WTC11 (cell line): ENCODE measurements at places on chromosomes 5 and 9.

GRCh38 chr5:32686799-32687498 lies 24.2 kb upstream of the NPR3 start:
- no peaks in the 10 kb centered on the region for H3K4me1 ChIP-seq
- H3K27me3 ChIP-seq: peaks cover 12% of the 10 kb centered on the region; the same call in 1 of the 2 replicates
- DNase-seq: no peak
- peaks cover 27% of the 10 kb centered on the region for H3K36me3 ChIP-seq
- no peak overlapping the region for H3K27ac ChIP-seq

DNA sequence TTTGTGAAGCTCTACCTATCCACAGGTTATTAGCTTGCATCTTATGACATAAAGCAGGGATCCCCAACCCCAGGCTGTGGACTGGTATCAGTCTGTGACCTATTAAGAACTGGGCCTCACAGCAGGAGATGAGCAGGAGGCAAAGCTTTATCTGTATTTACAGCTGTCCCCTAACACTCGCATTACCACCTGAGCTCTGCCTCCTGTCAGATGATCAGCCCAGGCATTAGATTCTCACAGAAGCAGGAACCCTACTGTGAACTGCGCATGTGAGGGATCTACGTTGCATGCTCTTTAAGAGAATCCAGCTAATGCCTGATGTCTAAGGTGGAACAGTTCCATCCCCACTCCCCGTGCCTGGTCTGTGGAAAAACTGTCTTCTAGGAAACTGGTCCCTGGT lies 19.7 kb downstream of the FBXW11 start:
- H3K27me3 ChIP-seq: no peaks in the 10 kb centered on the region
- no peak overlapping the region for H3K4me3 ChIP-seq
- DNase-seq: no peak
- peak overlapping the region; percentile 80 for H3K27ac ChIP-seq
- H3K36me3 ChIP-seq: peaks cover 7% of the 10 kb centered on the region; the same call in 1 of the 2 replicates

DNA sequence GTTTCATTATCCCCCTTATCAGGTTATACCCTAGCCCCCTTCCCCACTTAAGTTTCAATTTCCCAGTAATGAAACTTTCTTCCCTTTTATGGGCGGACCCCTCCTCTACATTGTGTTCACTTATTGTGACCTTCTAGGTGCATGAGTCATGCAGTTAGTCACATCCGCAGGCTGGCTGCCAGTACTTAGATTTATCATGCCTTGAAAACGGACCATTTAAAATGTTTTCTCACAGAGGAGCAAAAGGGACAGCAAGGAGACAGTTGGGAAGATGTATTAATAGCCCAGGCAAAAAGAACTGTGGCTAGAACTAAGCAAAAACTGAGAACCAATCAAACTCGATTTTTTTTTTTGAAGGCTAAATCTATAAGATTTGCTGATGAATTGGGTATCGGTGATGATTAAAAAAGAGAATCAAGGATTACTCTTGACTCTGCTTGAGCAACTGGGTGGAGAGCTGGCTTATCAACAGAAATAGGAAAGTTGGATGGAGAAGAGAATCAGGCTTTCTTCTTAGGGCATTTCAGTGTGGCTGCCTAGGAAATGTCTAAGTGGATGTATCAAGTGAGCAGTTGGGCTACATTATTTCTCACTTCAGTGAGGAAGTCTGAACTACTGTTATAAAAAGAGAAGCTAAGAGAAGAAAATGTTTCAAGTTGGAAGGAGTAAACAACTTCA lies 615.0 kb downstream of the HINT1 start:
- H3K4me3 ChIP-seq: no peak overlapping the region
- H3K36me3 ChIP-seq: peaks cover 25% of the 10 kb centered on the region
- H3K27me3 ChIP-seq: peaks cover 2% of the 10 kb centered on the region; the same call in 1 of the 2 replicates

- H3K4me3 ChIP-seq: no peak overlapping the region
- H3K4me1 ChIP-seq: peaks cover 18% of the 10 kb centered on the region
- peaks cover 16% of the 10 kb centered on the region for H3K36me3 ChIP-seq
- DNase-seq: no peak
- no peak overlapping the region for H3K27ac ChIP-seq
Observed at GRCh38 chr9:6917162-6917561, 159.4 kb downstream of the KDM4C start.

DNA sequence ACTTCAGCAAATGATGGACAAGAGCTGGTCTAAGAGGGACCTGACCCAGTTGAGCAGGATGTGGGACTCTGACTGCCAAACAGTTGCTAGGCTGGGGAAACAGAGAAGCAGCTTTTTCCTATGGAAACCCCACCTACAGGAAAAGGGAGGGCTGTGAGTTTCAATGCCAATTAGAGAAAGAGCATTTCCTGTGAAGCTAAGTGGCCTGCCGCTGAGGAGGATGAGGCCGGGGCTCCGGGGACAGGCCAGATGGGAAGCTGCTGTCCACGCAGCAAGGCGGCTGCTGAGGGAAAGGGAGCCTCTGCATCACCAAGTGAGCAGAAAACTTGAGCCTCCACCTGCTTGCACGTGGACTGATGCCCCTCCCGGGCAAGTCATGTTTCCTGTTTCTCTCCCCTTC lies at the start of gene PCDH12:
TSS of gene PCDH12 (minus strand) at position 90 of the 400 bp plus-strand sequence. CDS start 351 bp downstream, outside the sequence.
- peak; percentile 31 for DNase-seq
- H3K36me3 ChIP-seq: no peaks in the 10 kb centered on the region
- H3K27ac ChIP-seq: no peak within 1 kb of the TSS
- H3K4me1 ChIP-seq: peaks cover 38% of the 10 kb centered on the region

- H3K36me3 ChIP-seq: peaks cover 21% of the 10 kb centered on the region
- no peaks in the 10 kb centered on the region; the same call in 1 of the 2 replicates for H3K27me3 ChIP-seq
- no peak overlapping the region for H3K4me3 ChIP-seq
- no peak overlapping the region for H3K27ac ChIP-seq
Observed at GRCh38 chr9:9246726-9247125, 1366.1 kb downstream of the PTPRD start.

GRCh38 chr5:159444441-159445082 lies 114.3 kb upstream of the IL12B start:
- no peak for DNase-seq
- no peak overlapping the region for H3K27ac ChIP-seq
- no peak overlapping the region for H3K4me3 ChIP-seq
- H3K27me3 ChIP-seq: no peaks in the 10 kb centered on the region
- no peaks in the 10 kb centered on the region for H3K36me3 ChIP-seq

DNA sequence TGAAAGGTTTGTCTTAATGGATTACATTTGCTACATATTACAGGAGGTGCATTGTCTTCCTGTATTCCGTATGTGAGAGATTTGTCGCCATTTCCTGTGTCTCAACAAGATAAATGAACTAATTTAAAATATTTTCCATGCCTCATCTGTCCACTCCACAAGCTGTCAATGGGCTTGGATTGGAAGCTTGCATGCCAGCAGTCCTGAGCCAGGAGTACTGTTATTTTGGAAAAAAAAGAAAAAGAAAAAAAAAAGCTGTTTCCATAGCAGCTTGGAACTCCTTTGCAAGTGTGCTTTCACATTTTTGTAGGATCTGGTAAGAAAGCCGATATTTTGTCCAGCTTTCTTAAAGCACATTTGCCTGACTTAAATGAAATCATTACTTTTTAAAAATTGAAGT lies 330.8 kb downstream of the KDM4C start:
- no peak overlapping the region for H3K27ac ChIP-seq
- no peak overlapping the region for H3K4me3 ChIP-seq
- H3K4me1 ChIP-seq: peaks cover 3% of the 10 kb centered on the region
- no peak for DNase-seq
- no peaks in the 10 kb centered on the region for H3K36me3 ChIP-seq

GRCh38 chr5:66958980-66959641 lies 237.5 kb downstream of the CD180 start:
- peak; percentile 15 for DNase-seq
- no peak overlapping the region; the same call in 1 of the 2 replicates for H3K27ac ChIP-seq
- H3K36me3 ChIP-seq: no peaks in the 10 kb centered on the region
- no peaks in the 10 kb centered on the region for H3K27me3 ChIP-seq

GRCh38 chr5:1509346-1510085 lies 14.2 kb downstream of the LPCAT1 start:
- H3K4me1 ChIP-seq: peaks cover 78% of the 10 kb centered on the region
- H3K27ac ChIP-seq: peak overlapping the region; percentile 93
- peaks cover 15% of the 10 kb centered on the region for H3K36me3 ChIP-seq
- no peaks in the 10 kb centered on the region for H3K27me3 ChIP-seq
- H3K4me3 ChIP-seq: no peak overlapping the region
- DNase-seq: peak; percentile 10

- peaks cover 25% of the 10 kb centered on the region for H3K4me1 ChIP-seq
- H3K27me3 ChIP-seq: no peaks in the 10 kb centered on the region
- no peak overlapping the region for H3K27ac ChIP-seq
- DNase-seq: peak; percentile 30
- H3K36me3 ChIP-seq: peaks cover 29% of the 10 kb centered on the region
Observed at GRCh38 chr5:34914671-34915138, 599 bp downstream of the RAD1 start.

- H3K36me3 ChIP-seq: peaks cover 11% of the 10 kb centered on the region
- no peak overlapping the region for H3K27ac ChIP-seq
- H3K4me3 ChIP-seq: no peak overlapping the region
- no peak for DNase-seq
- H3K4me1 ChIP-seq: no peaks in the 10 kb centered on the region
Observed at GRCh38 chr9:136754626-136755301, 3.3 kb downstream of the LCN8 start.

DNA sequence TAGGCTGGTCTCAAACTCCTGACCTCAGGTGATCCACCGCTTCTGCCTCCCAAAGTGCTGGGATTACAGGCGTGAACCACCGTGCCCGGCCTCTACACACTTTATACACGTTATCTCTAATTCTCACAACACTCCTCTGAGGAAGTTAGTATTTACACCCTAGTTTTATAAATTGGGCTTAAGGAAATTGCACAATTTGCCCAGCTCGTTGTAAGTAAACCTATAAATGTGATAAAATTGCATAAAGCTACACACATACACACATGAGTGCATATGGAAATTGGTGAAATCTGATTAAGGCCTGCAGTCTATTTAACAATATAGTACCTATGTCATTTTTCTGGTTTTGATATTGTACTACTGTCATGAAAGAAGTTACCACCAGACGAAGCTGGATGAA lies 4.4 kb upstream of the SLC4A9 start:
- no peaks in the 10 kb centered on the region for H3K36me3 ChIP-seq
- H3K27ac ChIP-seq: no peak overlapping the region
- H3K27me3 ChIP-seq: peaks cover 8% of the 10 kb centered on the region; the same call in 1 of the 2 replicates
- H3K4me1 ChIP-seq: peaks cover 10% of the 10 kb centered on the region
- no peak overlapping the region for H3K4me3 ChIP-seq

- no peaks in the 10 kb centered on the region for H3K27me3 ChIP-seq
- H3K4me1 ChIP-seq: peaks cover 17% of the 10 kb centered on the region
- no peak overlapping the region for H3K27ac ChIP-seq
- DNase-seq: no peak
Observed at GRCh38 chr5:89668821-89669220, 740.7 kb downstream of the CETN3 start.

GRCh38 chr5:11305245-11305644 lies 544.2 kb upstream of the DAP start:
- no peak overlapping the region for H3K4me3 ChIP-seq
- H3K4me1 ChIP-seq: peaks cover 9% of the 10 kb centered on the region; the same call in 1 of the 2 replicates
- H3K36me3 ChIP-seq: no peaks in the 10 kb centered on the region
- no peaks in the 10 kb centered on the region for H3K27me3 ChIP-seq
- H3K27ac ChIP-seq: no peak overlapping the region
- no peak for DNase-seq

- H3K27ac ChIP-seq: no peak overlapping the region
- no peak overlapping the region for H3K4me3 ChIP-seq
- no peak for DNase-seq
- no peaks in the 10 kb centered on the region for H3K36me3 ChIP-seq
- H3K27me3 ChIP-seq: no peaks in the 10 kb centered on the region
- peaks cover 8% of the 10 kb centered on the region for H3K4me1 ChIP-seq
Observed at GRCh38 chr5:146962801-146963355, 84.3 kb upstream of the PPP2R2B start.

- H3K27me3 ChIP-seq: no peaks in the 10 kb centered on the region
- H3K36me3 ChIP-seq: peaks cover 41% of the 10 kb centered on the region
- DNase-seq: no peak
- peaks cover 29% of the 10 kb centered on the region for H3K4me1 ChIP-seq
- no peak overlapping the region for H3K4me3 ChIP-seq
Observed at GRCh38 chr5:139566611-139567010, 5.5 kb downstream of the UBE2D2 start.

- H3K4me1 ChIP-seq: peaks cover 59% of the 10 kb centered on the region
- H3K27me3 ChIP-seq: peaks cover 65% of the 10 kb centered on the region
- DNase-seq: no peak
- H3K36me3 ChIP-seq: no peaks in the 10 kb centered on the region
- H3K4me3 ChIP-seq: no peak overlapping the region
- no peak overlapping the region for H3K27ac ChIP-seq
Observed at GRCh38 chr5:3110371-3110770, 358.9 kb upstream of the IRX2 start.

GRCh38 chr5:178113141-178113787 lies at the start of gene N4BP3:
N4BP3 (plus strand) TSS chr5:178113532; CDS start chr5:178119584, 6,052 bp downstream.
- peak; percentile 86 for DNase-seq
- H3K36me3 ChIP-seq: no peaks in the 10 kb centered on the region
- no peaks in the 10 kb centered on the region for H3K27me3 ChIP-seq
- H3K4me1 ChIP-seq: peaks cover 42% of the 10 kb centered on the region
- H3K4me3 ChIP-seq: peak within 1 kb of the TSS; percentile 99
- peak within 1 kb of the TSS; percentile 98 for H3K27ac ChIP-seq

DNA sequence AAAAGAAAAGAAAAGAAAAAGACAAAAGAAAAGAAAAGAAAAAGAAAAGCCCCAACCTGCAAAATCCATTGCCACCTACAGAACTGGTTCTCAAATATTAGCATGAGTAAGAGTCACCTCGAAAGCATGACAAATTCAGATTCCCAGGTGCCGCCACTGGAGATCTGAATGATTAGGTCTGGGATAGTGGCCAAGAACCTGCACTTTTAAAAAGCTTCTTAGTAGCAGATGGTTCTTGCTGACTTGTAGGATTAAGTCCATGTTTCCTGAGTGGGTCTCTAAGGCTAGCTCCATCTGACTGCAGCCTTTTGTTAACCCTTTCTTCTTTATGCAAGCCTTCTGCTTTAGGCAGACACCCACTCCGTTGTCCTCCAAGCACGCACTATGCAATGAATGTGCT lies 178.5 kb upstream of the CDH18 start:
- no peaks in the 10 kb centered on the region for H3K36me3 ChIP-seq
- H3K4me3 ChIP-seq: no peak overlapping the region
- no peaks in the 10 kb centered on the region for H3K27me3 ChIP-seq

GRCh38 chr5:103600086-103600485 lies 37.5 kb upstream of the NUDT12 start:
- no peaks in the 10 kb centered on the region for H3K36me3 ChIP-seq
- no peak overlapping the region for H3K27ac ChIP-seq
- no peak overlapping the region for H3K4me3 ChIP-seq

GRCh38 chr9:83956436-83957247 lies 23.4 kb downstream of the HNRNPK start:
- H3K27ac ChIP-seq: peak overlapping the region; percentile 83; the same call in 1 of the 2 replicates
- H3K4me3 ChIP-seq: peak overlapping the region; percentile 79
- 0 out of 2 replicates have a peak, but pooled peaks cover 2% of the 10 kb centered on the region for H3K36me3 ChIP-seq
- DNase-seq: peak; percentile 66

GRCh38 chr9:130995086-130996011 lies 13.6 kb upstream of the LAMC3 start:
- H3K4me1 ChIP-seq: peaks cover 21% of the 10 kb centered on the region
- no peak overlapping the region for H3K4me3 ChIP-seq
- H3K36me3 ChIP-seq: no peaks in the 10 kb centered on the region
- DNase-seq: no peak
- H3K27ac ChIP-seq: peak overlapping the region; percentile 40; the same call in 1 of the 2 replicates

- H3K4me3 ChIP-seq: no peak overlapping the region
- H3K36me3 ChIP-seq: no peaks in the 10 kb centered on the region
- no peak for DNase-seq
Observed at GRCh38 chr5:74073257-74073656, 447.3 kb downstream of the ARHGEF28 start.

- no peaks in the 10 kb centered on the region for H3K27me3 ChIP-seq
- H3K4me1 ChIP-seq: peaks cover 12% of the 10 kb centered on the region
- no peak overlapping the region for H3K4me3 ChIP-seq
- no peak for DNase-seq
- 0 out of 2 replicates have a peak overlapping the region, but pooled peaks have one; percentile 68 for H3K27ac ChIP-seq
- no peaks in the 10 kb centered on the region; the same call in 1 of the 2 replicates for H3K36me3 ChIP-seq
Observed at GRCh38 chr5:82721087-82721410, 356.1 kb downstream of the TMEM167A start.

GRCh38 chr5:32589942-32590869 lies 4.8 kb downstream of the SUB1 start:
- H3K27ac ChIP-seq: no peak overlapping the region
- peaks cover 48% of the 10 kb centered on the region for H3K36me3 ChIP-seq
- H3K27me3 ChIP-seq: no peaks in the 10 kb centered on the region
